ENCODE measurements at places on chromosomes 2 and 18.

DNA sequence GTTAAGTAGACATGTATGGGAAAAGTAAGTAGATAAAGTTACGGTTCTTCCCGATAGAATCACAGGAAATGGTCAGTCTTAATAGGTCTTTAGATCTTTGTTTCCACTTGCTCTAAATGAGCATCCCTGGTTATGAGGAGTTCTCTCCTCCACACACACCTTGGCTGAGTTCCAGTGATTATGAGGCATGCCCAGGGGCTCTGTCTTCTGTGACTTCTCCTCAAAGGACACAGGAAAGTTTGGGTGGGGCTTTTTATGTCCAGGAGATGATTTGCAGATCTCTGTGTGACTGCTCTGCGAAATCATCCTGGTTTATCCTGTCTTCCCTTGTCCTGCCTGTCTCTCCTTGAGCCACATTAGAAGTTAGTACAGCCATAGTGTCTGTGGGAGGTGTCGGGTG, 83.9 kb upstream of the EML6 start:
- DNase-seq, result no peak

DNA sequence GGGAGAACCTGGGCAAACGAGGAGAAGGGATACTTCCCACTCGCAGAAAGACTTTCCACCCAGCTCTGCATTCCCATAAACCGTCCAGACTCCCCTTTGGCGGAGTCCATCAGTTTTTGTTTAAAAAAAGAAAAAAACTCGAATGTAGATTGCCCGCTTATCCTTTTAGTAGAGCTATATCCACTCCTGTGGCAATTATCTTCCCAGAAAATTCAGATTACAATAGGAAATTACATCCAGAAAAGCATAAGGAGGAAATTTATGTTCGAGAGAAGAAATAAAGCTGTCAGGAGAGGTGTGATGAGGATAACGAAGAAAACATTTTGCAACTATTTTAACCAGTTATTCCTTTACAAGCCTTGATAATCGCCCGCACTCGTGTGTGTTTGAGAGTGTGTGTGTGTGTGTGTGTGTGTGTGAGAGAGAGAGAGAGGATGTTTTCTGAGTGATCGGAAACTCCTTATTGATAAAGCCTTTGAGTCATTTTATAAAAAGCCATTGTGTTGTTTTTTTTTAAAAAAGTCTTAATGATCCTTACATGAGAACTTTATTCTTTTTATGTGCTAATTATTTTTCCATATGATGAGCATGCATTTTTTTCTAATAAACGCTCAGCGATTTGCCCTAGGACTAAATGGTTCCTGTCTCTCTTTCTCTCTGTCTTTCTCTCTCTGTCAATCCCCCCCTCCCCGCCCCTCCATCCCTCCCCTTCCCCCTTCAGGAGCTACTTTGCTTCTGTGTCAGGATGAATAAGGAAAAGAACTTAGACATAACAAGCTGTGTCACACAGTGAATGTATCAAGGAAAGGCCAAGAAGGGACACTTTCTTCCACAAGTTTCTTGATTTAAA, 1.1 kb upstream of the PPP3R1 start:
- peak; percentile 67 for DNase-seq

DNA sequence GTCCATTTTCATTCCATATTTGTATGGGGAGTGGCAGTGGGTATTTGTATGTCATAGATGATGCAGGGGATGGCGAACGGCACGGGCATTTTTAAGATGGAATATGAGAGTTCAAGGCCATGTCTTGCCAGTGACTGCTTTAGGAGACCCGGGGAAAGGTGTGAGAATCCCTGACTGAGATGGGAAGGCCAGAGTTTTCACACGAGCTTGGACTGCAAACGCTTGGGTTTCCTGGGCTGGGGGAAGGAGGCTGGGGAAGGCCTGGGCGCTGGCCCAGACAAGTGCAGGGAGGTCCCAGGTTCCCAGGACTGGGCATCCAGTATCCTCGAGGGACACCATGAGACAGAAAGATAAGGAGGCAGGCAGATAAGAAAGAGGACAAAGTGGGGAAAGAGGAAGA, 35.2 kb downstream of the CNGA3 start:
- DNase-seq, result no peak

DNA sequence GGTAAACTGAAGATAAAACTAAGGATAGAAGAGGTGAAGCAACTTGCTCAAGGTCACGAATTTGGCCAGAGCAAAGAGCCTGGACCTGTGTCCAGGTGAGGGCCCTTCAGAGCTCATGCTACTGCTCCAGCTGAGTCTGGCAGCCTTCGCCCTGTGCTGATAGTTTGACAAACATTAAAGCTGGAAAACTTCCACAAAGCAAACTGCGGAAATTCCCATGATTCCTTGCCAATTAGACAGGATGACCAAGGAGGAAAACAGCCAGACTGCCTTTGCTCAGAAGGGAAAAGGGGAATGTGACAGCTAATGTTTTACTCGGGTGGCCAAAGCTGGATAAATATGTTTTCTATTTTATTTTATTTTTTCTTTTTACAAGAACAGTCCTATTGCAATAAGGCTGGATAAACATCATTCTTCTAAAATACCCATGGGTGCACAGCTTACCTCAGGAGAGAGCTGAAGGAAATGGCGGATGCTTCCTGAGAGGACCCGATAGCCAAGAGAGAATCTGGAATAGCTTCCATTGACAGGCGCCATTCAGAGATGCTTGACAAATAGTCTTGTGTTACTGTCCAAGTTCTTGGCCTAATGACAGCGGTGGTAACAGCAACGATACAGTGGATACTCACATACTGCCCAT, 5.3 kb upstream of the CTAGE1 start:
- no peak for DNase-seq

GRCh38 chr2:66794070-66794469, 359.1 kb downstream of the MEIS1 start:
- no peak for DNase-seq

DNA sequence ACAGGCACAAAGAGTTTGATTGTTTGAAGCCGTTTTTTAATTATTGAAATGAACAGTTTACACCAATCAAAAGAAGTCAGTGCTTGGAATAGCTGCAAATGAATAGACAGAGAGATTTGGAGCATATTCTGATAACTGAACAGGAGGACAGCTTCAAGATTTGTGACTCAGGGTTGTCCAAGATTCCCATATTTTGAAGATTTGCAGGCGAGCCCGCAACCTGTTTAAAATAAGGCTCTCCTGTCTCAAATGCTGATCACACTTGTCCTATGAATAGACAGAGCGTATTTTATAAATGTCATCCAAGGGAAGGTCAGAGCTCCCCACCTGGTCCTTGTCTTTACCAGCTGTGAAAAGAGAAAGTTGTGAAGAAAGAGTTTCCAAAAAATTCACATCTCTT, 198.7 kb downstream of the RNF144A start:
- DNase-seq, result no peak

DNA sequence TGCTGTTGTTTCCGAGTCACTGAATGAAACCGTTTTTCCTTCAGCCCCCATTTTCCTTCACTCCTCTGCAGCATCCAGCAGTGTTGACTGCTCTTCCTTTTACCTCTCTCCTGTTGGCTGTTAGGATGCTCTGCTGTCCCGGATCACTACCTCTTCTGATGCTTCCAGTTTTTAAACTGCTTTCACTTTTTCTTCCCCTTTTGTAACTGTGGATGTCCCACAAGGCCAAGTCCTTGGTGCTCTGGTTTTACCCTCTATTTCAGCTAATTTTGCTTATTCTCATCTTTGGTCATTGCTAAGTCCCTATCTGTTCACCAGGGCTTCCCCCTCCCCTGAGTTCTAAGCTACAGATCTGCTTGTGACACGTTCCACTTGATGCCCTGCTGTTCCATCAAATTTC, 39.4 kb upstream of the MAP4K3 start:
- DNase-seq, result no peak

GRCh38 chr2:147689220-147689909, 155.5 kb upstream of the ACVR2A start:
- DNase-seq, result peak; percentile 7

GRCh38 chr2:180124273-180125139, 117.4 kb upstream of the CWC22 start:
- DNase-seq, result peak; percentile 60

GRCh38 chr2:28499282-28499681, 3.4 kb downstream of the PLB1 start:
- DNase-seq, result no peak

DNA sequence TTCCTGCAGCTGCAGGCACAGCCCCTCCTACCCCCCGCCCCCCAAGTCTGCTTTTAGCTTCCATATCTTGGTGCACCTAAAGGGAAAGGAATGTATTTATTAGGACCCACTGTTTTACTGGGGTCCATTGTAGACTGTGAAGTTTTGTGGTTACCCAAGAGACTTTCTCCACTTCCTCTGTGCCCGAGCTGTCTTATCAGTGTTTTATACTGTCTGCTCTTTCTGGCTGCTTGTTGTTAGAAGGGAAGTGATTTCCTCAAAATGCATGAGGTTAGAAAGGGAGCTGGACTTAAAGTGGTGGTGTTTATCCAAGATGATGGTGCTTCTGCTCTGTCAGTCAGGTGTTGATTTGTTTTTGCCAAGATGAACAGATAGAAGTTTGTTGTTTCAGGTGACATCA, 85.0 kb downstream of the PTH2R start:
- no peak for DNase-seq

DNA sequence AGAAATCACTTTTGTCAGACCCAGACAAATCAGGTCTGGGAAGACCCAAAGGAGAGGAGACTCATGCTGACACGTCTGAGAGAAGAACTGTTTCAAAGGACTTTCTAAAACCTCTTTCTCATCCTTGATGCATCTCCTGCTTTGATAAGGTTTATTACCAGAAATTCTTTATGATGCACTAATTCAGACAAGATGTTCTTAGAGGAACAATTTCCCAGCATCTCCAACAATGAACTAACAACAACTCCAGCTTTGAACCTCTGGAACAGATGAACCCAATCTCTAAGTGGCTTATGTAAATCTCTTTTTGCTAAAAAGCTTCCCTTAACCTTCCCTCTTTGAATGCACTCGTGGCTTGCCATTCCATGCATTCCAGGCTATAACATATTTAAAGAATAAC, 15.9 kb upstream of the SERPINB11 start:
- DNase-seq, result no peak

DNA sequence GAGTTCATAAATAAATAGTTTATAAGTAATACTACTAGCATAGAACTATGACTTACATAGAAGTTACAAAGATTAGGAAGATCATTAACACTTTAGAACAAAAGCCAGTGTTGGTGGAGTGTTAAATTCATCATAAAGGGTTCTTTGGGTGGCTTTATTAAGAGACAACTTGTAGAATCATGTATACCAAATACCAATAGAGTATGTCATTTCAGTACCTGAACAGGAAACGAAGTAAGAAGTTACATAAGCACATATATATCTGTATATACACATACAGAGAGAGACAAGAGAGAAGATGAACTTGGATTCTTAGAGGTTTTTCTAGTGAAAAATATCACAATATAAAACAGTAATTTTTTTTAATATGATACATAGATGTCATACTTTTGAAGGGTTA, 82.5 kb upstream of the OTX1 start:
- no peak for DNase-seq

DNA sequence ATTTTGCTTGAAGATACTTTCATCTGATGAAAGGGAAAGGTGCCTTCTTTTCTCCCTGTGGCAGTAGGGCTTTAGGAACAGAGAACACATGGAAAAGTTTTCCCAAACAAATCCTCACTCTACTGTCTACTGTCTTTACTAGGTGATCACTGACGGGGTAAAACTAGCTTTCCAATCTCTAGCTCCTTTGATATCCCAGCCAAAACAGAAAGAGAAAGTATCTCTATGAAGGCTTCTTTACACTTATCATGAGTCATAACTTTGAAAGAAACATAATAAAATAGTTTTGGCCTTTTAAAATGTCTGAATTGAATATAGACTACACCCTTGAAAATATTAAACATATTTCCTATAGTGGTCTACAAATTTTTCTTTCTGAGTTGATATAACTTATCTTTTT, 214.5 kb downstream of the DSEL start:
- peak; percentile 25 for DNase-seq

GRCh38 chr18:63135101-63135500, 184.5 kb downstream of the BCL2 start:
- DNase-seq, result no peak

GRCh38 chr2:239873656-239874635, 151.2 kb downstream of the NDUFA10 start:
- no peak for DNase-seq

GRCh38 chr2:128273469-128274081, 45.1 kb downstream of the HS6ST1 start:
- DNase-seq, result peak; percentile 61

- no peak for DNase-seq
These were observed 345.7 kb upstream of the SPRED2 start for GRCh38 chr2:65778137-65778536.

GRCh38 chr2:215888680-215889079, 124.7 kb downstream of the MREG start:
- no peak for DNase-seq

DNA sequence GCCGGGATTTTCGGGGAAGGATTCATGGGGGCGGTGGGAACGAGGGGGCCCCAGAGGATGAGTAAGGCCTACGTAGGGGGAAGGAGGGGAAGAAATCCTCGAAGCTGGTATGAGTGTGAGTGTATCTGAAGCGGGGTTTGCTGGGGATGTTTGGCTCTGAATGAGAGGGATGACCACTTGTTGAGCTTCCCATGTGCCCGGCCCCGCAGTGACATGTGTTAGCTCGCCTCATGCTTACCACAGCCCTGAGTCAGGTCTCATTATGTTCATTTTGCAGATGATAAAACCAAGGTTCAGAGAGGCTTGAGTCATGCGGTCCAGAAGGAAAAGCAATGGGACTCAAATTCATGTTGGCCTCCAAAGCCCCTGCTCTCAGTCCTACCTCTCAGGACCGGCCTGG, 214.7 kb downstream of the BCL2 start:
- no peak for DNase-seq

DNA sequence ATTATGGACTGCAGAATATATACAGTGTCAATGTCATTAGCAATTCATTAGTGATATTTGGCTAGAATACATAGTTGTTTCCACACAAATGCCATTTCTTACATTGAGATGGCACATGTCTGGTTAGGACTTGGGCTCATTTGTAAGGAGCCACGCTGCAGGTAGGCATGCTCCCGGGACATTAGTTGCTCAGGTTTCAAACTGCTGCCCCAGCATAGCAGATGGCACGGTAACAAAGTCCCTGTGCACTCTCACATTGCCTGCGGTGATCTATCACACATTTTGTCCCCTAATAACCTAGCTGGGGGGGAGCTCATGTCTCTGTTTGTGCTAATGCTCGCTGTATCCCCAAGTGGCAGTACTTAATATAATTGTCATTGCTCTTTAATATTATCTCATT, 185.1 kb downstream of the NEDD4L start:
- no peak for DNase-seq

- DNase-seq, result peak; percentile 23
These were observed at the start of gene SETBP1 for GRCh38 chr18:44680273-44681075. TSS of gene SETBP1 (plus strand) at chr18:44680888. CDS start at chr18:44701347, 20,459 bp downstream.

DNA sequence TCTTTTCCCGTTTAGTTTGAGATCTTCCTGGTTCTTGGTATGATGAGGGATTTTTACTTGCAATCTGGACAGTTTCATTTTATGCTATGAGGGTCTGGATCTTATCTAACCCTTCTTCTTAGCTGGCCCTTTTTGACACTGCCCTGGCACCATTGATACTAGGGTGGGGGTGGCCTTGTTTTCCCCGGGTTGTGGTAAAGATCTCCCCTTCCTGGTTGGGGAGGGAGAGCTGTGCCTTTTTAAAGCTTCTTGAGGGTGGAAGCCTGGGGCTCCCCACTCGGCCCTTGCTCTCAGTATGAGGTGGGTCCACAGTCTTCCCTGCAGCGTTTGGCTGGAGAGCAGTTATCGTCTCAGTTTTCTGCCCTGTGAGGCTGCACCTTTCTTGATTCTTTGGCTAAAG, 66.1 kb downstream of the ASB1 start:
- DNase-seq, result no peak
